ENCODE measurements at places on chromosomes 11 and 22.

DNA sequence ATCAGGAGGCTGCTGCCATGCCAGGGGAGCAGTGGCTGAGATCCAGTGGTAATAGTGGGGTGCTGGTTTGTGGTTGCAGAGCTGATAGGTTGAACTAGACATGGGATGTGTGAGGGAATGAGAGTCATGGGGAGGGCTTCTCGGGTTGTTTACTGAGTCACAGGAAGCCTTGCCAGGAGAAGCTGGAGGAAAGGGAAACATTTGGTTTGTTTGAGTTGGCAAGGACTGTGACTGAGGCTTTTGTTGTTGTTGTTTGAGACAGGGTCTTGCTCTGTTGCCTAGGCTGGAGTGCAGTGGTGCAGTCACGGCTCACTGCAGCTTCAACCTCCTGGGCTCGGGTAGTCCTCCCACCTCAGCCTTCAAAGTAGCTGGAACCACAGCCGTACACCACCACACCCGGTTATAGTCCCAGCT lies 49.3 kb downstream of the CABIN1 start:
- no peak for DNase-seq

DNA sequence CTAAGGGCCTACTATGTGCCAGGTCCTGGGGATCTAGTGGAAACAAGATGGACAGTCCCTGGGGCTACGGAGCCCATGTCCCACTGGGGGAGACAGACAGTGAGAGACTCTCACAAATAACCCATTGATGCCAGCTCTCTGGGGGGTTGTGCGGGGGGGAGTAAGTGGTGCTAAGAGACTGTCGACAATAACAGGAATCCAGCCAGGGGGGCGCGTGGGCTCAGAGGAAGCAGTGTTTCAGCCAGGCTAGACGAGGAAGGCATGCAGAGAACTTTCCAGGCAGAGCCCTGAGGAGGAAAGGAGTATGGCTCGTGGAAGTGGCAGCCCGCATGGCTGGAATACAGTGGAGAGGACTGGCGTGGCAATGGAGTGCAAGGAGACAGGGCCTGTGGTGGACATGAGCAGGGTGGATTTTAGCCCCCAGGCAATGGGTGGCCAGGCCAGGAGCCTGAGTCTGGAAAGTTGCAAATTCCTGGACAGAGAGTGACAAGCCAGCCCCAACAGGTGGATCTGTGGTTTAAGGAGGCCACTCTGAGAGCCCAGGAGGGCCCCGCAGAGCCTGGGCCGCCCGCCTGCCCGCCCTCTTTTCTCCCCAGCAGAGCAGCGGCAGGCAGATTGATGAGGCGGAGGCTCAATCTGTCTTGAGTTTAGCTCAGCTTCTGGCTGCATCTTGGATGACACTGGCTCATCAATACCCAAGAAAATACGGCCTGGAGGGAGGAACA lies 40.0 kb upstream of the TCF20 start:
- DNase-seq, result no peak

DNA sequence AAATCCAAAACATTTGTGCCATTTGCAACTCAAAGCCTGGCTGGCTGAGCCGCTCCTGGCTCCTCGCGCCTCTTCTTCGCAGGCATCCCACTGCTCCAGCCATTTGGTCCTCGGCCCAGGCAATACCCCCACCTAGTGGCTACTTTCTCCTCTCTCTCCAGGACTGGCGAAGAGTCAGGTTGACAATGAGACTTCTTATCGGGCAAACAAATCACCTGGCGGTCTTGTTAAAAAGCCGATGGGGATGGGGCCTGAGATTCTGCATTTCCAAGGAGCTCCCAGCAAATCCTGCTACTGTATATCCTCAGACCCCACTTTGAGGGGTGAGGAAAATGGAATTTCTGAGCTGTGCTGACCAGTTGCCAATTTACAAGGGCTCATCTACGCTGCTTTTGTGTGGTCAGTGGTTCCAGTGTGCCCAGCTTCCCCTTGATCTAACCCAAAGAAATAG lies 89.0 kb downstream of the ISX start:
- peak; percentile 37 for DNase-seq

GRCh38 chr11:45563171-45563570 lies 102.3 kb downstream of the CHST1 start:
- no peak for DNase-seq

Data from stimulated activated CD4-positive, alpha-beta T cell treated with anti-CD3 and anti-CD28 coated beads, Interleukin-2, amount 100 ng/mL, for 24 hours (primary cell).